Lower lobe of right lung (tissue), 2 donors: ENCODE measurements at places on chromosomes 1 and 21.

GRCh38 chr1:212235857-212236256, 49.4 kb upstream of the PPP2R5A start:
- no peak for DNase-seq

DNA sequence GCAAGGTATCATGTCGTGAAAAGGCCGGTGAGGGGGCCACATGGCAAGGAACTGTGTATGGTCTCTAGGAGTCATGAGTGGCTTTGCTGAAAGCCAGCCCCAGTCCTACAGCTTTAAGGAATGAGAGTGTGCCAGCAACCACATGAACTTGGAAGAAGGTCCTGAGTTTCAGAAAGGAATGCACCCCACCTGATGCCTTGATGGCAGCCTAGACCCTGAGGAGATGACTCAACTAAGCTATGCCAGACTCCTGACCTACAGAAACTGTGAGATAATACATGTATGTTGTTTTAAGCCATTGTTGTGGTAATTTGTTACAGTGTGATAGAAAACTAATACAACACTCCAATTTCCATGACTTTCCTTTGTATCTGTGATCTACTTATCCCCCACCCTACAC, 33.5 kb upstream of the AKT3 start:
- DNase-seq = no peak

- DNase-seq = no peak
These were observed 12.5 kb upstream of the IGSF3 start for GRCh38 chr1:116679828-116680628.

DNA sequence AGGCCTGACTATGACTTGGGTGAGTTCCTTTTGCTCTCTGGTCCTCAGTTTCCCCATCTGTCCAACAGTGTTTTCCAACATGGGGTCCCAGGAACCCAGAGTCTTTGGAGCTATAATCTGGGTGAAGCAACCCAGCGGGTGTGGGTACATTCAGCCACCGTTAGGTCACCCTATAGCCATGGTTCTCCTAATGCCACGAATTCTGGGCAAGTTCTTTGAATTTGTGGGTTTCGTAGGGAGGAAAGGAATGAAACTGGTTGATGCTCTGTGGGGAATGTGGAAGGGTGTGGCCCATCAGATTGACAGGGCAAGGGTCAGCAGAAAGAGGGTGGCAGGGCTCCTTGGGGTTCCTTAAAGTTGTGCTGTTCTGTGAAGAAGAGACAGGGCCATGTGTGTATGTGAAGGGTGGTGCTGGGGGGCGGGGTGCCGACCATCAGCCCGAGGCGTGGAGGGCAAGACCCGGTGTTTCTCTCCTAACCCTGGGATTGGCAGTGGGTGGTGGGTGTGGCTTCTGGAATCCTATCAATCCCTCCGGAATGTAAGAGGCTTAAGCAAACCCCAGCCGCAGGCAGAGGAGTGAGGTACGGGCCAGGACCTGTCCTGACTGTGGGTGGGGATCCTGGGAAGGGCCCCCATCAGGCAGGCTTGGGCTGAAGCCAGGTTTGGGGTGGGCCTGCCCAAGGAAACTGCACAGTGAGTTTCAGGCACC, 35.5 kb upstream of the ZNF362 start:
- DNase-seq = peak; percentile 47

DNA sequence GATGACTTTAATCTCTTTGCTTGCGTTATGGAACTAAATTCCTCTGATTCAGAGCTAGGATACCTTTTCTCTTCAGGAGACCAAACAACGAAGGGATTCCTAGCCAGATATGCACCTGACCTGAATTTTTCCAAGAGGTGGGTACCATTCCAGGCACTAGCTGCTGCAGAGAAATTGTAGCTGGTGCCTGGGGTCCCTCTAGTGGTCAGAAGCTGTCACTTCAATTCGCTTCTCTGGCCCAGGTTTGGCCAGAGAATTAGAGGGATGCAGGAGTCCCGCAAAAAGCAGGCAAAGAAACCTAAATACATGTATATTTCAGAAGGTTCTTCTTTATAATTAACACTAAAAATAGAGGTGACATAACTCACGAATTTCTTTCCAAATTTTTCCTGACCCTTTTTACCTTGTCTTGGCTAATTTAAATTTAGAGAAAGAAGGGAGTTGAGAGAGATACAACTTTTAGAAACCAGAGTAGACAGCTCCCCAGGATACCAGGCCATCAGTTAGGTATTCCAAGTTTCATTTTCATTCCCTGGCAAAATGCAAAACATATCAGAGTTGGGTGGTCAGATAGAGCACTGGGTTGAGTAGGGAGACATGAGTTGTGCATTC, 9.6 kb downstream of the ACKR1 start:
- no peak for DNase-seq

DNA sequence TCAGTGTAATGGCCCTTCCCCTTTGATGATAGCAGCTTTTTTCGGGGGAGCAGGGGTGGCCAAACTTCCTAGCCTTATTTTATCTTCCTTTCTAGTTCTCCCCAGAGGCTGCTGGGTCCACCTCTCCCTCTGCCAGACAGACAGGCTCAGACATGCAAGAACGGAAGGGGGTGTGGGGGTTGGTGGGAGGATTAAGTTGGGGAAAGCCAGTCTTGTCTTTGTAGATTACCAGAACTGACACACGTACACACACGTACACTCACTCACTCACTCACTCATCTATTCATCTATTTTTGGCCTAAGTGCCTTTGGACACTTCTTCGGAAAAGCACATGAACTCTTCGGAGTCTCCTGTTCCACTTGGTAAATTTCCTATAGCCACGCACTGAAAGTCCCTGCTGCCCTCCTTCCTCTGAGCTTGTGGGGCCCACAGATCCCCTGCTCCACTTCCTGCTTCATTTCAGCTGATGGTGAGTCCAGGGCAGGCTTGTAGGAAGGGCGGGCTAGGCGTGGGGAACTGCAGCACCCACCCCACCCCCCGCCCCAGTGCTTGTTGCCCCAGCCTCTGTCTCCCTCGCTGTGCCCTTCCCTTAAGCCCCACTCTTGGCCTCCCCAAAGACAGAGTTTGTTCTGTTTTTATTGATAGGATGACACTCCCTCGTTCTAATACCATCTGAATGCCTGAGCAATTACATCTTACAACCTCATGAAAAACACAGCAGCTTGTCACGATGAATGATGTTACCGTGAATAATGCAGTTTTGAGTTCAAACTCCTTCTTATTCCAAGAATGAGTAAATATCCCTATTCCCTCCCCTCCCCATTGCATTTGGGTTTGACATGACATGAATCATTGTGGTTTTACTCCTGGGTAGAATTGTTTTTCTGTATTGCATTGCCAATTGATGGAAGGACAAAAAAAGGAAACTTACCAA, 60.7 kb upstream of the ATP5PO start:
- no peak for DNase-seq

- DNase-seq = no peak
These were observed 28.0 kb upstream of the RNF2 start for GRCh38 chr1:185017338-185017737.

DNA sequence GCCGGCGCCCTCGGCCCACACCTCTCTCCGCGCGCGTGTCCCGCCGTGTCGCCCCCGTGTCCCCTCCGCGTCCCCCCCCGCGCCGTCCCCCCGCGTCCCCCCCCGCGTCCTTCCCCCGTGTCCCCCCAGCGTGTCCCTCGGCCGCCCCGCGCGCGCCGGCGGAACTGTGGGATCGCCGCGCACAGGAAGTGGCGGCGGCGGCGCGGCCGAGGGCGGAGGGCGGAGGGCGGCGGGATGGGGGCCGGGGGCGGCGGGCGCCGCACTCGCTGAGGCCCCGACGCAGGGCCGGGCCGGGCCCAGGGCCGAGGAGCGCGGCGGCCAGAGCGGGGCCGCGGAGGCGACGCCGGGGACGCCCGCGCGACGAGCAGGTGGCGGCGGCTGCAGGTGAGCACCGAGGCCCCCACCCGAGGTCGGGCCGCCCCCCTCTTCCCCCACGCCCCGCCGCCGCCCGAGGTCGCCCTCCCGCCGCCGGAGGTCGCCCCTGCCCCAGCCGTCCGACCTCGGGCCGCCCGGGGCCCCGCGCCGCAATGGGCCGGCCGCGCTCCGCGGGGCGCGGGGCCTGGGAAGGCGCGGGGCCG, at the start of gene AGPAT3:
TSS of gene AGPAT3 (plus strand) at position 262 of the 578 bp plus-strand sequence. CDS start 94,459 bp downstream, outside the sequence.
- no peak for DNase-seq

DNA sequence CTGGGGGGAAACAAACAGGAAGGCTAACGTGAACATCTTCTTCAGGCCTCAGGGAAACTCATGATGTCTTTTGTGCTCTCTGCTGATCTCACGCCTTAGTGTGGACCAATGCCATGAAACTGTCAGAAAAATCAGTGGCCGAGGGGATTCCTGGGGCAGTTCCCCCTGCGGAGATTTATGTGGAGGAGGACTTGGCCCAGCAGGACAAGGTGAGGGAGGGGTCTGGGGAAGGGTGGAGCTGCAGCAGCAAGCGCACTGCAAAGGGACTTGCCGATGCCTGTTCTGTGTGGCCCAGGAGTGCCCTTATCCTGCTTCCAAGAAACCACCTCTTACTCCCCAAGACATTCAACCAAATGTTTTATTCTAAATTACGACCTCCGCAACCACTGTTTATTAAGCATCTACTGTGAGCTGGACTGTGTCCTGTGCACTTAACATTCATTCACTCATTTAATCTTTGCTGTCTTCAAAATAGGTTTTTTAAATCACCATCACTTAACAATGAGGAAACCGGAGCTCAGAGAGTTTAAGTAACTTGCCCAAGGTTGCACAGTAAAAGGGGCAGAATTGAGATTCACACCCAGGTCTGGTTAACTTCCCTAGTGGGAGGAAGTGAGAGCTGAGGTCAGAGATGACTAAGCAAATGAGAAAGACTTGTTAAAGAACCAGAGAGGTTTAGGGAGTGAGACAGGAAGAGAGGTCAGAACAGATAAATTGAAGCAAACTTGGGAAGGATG, 49.7 kb downstream of the FHAD1 start:
- no peak for DNase-seq

DNA sequence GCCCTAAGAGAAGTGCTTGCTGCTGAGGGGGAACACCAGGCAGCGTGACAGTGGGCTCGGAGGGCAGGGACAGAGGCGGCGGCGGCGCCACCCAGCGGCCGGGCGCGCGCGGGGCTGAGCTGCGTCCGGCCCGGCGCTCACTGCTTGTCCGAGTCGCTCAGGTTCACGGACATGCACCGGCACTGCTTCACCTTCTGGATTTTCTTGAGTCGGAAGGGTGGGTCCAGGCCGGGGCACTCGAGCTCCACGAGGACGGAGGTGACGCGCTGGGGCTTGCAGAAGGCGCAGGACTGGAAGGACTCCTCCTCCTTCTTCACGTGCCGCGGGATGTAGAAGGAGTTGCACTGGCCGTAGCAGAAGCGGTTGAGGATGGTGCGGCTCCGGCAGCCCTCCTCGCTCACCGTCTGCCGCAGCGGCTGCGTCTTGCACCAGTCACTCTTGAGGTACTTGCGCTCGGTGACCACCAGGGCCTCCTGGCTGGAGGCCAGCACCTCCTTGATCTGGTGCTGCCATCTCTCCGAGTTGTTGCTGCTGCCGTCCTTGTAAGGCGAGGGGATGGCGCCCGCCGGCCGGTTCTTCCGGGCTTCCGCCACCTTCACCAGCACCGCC, 119.0 kb downstream of the GREM2 start:
- DNase-seq = peak; percentile 54

- DNase-seq = no peak
These were observed 19.4 kb downstream of the CXADR start for GRCh38 chr21:17532292-17532691.

DNA sequence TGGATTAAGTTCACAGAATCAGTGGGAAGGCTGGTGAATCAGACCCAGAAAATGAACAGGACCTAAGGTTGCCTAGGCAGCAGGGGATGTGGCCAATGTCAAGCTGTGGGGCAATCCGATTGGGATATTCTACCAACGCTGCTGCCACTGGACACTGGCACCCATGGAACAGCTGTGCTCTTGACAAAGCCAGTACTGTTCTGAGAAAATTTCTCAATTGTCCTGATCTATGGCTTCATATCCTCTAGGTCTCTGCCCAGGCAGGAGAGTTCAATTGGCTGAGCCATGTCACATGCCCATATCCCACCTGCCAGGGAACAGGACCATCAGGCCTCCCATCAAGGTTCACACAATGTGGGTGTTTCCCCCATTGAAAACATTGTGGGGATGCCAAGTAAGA, 6.2 kb downstream of the TACSTD2 start:
- no peak for DNase-seq

DNA sequence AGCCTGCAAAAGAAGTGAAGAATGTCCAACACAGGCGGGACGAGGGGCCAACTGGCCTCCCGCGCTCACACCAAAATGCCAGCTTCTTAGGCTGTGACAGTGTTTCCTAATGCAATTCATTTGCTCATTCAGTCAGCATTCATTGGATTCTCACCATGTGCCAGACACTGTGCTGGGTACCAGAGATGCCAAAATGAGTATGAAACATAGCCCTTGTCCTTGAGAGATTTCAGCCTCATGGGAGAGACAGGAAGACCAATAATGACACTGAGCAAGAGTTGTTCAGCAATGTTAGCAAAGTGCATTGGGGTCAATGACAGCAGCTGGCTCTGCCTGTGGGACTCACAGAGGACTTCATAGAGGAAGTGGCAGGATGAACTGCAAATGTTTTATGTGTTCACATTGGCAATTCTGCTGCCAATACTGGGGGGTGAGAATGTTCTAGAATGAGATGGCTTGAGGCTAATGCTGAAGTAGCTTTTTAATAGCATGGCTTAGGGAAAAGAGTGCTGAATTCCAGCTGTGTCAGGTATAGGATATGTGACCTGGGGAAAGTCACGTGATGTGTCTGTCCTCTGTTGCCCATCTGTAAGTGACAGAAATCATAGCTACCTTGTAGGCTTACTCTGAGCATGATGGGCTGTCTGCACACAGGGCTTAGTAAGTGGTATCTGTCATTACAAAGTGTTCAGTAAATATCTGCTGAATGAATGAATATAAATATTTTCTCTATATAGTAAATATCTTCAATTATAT, 58.3 kb upstream of the KIF26B start:
- DNase-seq = no peak

- peak; percentile 84 for DNase-seq
These were observed 24.7 kb downstream of the CDK18 start for GRCh38 chr1:205528887-205529825.

GRCh38 chr1:224504297-224505041, 69.9 kb upstream of the WDR26 start:
- DNase-seq = no peak

DNA sequence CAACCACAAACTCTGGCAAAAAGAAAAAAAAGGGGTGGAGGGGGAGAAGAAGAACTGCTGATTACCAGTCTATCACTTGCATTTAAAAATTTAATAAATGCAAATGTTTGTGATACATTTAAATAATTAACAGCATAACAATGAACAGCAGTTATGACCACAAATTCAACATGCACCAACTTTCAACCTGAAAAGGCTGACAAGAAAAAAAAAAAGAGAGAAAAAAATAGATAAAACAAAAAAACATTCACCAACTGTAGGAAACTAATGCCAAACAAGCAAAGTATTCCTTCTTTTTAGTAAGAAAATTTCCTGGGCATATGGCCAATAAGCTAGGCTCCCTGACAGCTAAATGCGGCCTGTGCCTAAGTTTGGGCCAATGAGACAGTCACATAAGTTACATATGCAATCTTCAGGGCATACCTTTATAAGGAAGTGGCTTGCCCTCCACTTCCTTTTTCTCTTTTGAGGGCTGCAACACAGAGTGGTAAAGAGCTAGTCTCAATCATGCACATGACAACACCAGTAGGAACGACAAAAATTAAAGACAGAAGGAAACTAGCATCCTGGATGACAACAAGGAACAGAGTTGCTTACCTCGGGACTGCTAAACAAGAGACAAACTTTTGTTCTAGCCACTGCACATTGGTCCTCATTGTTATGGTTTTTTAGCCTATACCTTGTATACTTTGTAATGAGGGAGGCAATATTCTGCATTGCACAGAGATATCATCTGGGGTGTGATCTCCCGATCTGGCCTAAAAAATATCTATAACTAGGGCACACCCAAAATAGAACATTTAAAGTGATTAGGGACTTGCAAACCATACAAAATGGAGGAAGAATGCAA, 24.2 kb upstream of the PHTF1 start:
- no peak for DNase-seq

GRCh38 chr1:25917996-25918395, 11.8 kb upstream of the STMN1 start:
- no peak for DNase-seq
